ENCODE measurements at places on chromosomes 3 and 15.

DNA sequence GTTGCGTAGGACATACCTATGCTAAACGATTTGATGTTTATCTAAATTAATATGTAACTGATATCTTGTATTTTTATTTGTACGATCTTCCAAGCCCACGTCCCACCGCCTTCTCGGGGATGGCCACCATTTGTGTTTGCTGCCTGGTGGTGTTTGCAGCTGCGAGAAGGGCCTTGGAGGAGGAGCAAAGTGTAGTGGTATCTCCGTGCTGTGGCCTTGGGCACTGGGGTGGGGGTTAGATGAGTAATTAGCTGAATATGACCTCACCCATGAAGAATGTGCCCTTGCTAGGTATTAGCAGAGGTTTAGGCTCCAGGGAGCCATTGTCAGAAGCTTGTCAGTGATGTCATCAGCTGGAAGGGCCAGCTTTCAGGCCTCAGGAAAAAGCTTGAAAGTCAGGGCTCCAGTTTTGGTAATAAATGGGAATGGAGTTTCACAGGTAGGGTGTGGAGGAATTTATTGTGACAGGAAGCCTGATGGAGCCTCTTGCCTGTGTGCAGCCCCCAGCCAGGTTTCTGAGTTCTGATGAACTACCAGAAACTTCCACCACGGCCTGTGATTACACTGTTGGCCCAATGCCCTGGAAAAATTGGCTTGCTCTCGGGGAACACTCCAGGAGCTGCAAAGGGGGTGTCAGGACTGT, 41.0 kb downstream of the FLNB start:
- DNase-seq = no peak

- no peak for DNase-seq
These were observed 52.3 kb downstream of the MAP2K5 start for GRCh38 chr15:67594770-67595169.

GRCh38 chr3:16113704-16114103, 60.8 kb upstream of the GALNT15 start:
- DNase-seq = no peak

DNA sequence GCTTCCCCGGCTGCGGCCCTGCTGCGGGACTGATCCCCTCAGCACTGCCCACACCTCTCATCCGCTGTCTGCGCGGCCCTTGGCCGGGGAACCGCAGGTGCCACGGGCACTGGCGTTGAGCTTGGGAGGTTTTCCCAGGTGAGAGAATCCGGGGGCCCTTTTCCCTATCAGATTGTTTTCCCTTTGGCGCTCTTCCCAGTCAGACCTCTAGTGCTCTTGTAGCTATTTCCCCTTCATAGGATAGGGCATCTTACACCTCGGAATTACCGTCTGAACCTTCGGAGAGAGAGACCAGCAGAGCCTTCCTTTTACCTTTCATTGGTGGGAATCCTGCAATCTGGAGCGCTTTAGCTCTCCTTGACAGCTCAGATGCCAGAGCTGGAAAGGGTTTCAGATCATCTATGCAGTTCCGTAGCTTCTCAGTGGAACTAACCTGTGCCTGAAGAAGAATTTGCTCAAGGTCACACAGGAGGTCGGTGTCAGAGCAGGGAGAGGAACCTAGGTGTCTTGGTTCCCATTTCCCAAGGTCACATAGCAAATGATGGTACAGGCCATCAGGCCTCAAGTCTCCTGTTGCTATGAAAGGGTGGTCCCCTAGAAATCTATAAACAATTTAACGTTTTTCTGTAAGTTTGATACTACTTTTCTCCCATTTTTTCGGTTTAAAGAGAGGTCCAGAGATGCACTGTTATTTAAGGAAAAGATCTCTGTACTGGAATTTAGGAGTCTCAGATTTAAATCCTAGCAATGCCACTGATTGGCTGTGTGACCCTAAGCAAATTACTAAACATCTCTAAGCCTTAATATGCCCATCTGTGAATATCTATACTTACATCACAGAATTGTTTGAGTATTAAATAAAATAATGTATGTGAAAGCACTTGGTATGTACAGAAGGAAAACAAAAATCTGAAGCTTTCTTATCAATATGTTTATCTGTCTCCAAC, 916 bp downstream of the IDH3A start:
- no peak for DNase-seq

DNA sequence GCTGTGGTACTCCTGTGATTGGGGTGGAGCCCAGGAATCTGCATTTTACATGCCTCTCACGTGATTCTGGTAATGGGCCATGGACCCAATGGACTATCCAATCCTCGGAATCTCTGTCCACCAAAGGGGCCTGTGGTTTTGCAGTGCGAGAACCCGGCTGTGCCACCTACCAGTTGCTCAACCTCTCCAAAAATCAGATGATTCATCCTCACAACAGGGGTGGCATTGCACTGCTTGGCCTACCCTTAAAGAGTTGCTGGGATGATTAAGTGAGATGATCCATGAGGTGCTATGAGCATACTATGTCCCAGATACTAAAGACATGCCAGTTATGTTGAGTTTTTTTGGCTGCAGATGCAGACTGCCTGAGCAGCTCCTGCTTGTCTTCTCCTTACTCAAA, 5.1 kb downstream of the ANP32A start:
- no peak for DNase-seq

DNA sequence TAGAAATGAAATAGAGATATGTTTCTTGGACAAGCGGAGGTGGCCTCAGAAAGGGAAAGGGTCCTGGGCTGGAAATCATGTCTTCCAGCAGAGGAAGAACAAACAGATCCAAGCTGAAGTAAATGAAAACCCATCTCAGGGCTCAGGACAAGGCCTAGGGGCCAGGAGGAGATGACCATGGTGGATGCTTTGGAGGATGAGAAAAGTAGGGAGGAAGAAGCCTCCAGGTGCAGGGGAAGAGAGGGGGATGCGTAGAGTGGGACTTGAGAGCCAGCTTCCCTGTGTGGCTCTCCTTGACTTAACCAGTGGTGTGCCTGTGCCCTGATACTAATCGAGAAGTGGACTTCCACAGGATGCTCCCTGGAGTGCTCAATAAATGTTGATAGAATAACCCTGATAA, 203.2 kb downstream of the FAM43A start:
- no peak for DNase-seq

- no peak for DNase-seq
These were observed 162.9 kb upstream of the CMC1 start for GRCh38 chr3:28078536-28078935.

GRCh38 chr3:42205800-42206514, 60.0 kb downstream of the CCK start:
- no peak for DNase-seq

- no peak for DNase-seq
These were observed 133.5 kb upstream of the GADL1 start for GRCh38 chr3:31027914-31028313.

- no peak for DNase-seq
These were observed 74.3 kb upstream of the VGLL4 start for GRCh38 chr3:11717768-11718636.
